ENCODE measurements at places on chromosomes 7 and 10.

GRCh38 chr7:40947566-40947965, 755.3 kb downstream of the INHBA start:
- DNase-seq = no peak

- no peak for DNase-seq
Measured at GRCh38 chr7:55173671-55174070, 154.9 kb downstream of the EGFR start.

GRCh38 chr10:121597504-121598262, 561 bp downstream of the FGFR2 start:
- no peak for DNase-seq

- peak; percentile 93 for DNase-seq
Measured at GRCh38 chr10:110496553-110497437, 912 bp upstream of the DUSP5 start.

GRCh38 chr7:30177186-30177585, 42.4 kb downstream of the MTURN start:
- DNase-seq = no peak

DNA sequence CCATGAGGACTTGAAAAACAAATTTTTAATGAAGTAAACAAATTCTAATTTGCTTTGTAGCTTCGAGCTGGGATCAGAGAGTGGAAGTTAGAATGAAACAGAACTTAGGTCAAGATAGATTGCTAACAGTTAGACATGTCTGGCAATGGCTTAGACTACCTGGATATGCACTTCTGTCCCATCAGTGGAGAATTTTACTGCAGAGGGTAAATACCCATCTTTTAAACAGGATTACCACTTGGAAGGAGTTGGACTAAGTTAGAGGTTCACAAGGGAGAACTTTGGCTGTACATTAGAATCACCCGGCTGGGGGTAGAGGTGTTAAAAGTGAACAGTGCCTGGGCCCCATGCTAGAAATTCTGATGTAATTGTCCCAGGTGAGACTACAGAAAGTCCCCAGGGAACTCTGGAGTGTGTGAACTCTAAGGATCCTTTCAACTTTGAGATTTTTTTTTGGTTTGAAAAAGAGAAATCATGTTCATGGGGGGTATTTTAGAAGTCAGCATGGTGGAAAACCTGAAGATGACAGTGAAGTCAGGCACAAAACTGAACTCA, 35.5 kb downstream of the ENTPD1 start:
- DNase-seq = no peak

DNA sequence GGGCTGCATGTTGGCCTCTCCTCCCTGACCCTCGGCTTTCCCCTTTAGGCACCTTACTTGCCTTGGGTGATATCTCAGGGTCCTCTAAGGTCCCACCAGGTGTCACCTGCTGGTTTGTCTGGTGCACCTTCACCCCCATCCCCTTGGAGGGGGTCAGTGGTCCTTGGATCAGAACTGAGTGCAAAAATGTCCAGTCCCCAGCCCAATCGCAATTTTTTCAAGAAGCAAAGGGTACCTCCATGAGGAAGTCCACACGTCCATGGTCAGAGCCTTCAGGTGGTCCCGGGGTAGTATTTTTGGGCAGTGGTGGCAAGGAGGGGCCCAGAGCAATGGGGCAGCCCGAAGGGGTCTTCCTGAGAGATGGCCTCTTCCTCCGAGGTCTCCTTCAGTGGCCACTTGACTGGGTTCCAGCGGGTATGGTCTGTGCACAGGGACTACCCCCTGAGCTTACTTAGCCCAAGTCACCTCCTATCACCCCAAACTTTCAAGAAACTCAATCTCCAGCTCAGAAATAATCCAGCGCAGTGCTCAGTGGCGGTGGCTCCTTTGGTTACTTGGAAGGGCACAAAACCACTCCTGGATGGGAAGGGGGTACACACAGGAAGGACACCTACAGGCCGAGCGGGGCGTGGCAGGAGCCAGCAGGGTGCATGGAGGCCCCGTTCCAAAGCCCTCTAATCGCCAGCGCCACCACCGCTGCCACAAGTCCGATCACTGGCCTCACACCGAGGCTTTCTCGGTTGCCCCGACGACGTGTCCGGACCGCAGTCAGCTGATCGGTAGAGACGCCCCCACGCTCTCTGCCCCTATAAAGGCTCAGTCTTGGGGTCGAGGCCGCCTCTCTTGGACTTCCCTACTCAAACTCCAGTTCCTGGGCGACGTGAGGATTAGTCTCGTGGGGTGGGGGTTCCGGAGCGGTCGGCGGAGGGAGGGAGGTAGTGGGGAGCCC, 4.5 kb downstream of the SAP25 start:
- DNase-seq = peak; percentile 65

DNA sequence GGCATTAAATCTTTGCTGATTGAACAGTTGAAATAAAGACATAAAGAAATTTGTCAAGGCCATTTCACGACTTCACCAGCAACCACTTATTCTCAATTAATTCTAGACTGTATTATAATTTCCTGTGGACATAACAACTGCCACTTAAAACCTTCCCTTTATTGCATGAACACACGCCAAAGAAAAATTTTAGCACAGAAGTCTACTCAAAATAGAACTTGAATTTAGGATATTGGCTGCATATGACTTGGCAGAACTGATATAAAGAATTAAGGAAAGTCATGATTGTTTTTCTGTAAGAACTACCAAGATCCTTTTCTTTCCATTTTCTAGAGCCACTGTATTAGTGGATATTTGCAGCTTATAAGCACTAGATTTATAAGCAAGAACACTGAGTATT, 226.5 kb upstream of the AKR1E2 start:
- DNase-seq = no peak

GRCh38 chr7:231030-231857, 38.9 kb downstream of the FAM20C start:
- no peak for DNase-seq

DNA sequence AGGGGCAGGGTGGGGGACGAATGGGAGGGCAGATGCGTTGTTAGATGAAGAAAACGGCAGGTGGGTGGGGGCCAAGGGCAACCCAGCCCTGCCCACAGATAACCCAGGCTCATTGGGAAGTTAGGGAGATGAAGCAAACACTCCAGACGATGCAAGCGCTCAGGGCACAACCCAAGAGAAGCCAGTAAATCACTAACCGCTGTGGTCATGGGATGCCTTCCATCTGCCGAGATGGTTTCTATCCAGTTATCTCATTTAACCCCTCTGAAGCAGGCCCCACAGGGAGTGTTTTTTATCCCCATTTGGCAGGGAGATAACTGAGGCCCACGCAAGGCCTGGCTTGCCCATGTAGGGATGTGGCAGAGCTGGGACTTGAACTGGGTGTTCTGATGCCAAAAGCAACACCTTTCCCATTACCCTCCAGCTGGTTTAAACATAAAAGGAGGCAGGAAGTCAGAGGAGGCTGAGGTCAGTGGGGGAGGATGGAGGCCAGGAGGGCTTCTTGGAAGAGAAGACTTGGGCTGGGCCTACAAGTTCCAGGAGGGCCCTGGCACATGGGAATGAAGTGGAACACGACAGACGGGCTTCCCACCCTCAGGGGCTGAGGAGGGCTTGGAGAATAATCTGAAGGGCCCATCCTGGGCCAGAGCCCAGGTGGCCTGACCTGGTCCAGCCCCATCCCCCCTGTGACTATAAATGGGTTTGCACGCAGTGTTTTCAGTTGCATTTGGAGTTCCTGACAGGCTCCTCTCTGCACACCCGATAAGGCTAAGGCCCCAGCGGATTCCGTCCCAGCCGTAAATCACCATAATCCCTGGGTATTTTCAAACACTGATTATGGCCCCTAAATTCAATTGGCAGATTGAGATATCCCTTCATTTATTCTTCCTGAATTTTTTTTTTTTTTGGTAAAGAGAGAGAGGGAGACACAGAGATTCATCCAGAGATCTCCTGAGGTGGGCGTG, 80.9 kb downstream of the NEURL1 start:
- no peak for DNase-seq

DNA sequence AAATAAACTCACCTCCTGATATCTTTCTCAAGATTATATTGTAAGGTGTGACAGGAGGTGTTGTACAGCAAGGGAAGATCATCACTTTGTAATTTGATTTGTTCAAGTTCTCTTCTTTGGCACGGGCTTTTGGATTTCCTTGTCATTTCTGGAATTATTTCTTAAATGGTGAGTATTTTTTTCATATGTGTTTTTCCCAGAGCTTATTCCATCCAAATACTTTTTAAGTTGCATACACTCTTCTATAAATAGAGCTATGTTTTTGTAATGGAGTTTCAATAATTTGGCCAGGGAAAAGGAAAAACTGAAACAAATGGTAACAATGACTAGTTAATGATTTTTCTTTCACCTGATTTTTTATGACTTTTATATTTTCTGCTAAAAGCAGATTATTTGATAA, 92.5 kb downstream of the CFAP58 start:
- DNase-seq = no peak

- no peak for DNase-seq
Measured at GRCh38 chr10:121065330-121065729, 214.2 kb downstream of the WDR11 start.

- no peak for DNase-seq
Measured at GRCh38 chr10:77889277-77889903, 37.2 kb downstream of the DLG5 start.

DNA sequence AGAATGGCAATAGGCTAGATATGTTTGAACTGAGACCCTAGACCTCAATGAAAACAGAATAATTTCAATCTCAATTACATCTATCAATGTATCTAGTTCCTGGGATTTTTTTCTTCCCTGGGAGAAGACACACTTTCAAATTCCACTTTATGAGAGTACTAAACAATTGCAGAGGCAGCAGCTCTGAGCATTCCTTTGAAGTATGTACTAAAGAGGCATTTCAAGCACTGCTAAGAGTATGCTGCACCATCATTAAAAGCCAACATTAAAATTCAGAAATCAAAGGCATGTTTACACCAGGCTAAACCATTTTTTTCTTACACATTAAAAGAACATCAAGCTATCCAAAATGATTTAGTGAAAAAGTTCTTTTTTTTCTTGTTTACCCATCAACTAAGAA, 297.9 kb upstream of the CACNA2D1 start:
- DNase-seq = no peak

GRCh38 chr7:54869523-54869922, 110.5 kb upstream of the SEC61G start:
- DNase-seq = no peak

GRCh38 chr7:48098846-48099245, 9.8 kb downstream of the UPP1 start:
- DNase-seq = no peak

DNA sequence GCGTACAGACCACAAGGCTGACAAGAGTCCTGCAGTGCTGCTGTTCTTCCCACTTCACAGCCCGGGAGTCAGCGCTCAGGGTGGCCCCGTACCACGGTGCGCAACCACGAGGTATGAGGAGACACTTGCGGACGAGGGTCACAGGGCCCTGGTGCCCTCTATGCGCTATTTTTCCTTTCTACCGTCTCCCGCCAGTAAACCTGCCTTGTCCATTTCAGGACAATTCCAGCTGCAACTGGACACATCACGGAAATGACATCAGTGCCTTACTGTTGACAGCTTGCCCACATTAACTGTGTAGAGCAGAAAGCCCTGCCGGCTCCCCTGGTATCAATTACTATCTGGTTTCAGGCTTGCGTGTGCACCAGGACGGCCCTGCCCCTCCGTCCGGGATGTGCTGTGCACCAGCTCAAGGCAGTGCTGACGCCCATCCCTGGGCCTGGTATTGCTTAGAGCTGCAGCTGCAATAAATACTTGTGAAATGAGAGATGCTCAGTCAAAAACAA, 65.1 kb downstream of the ZRANB1 start:
- DNase-seq = no peak

DNA sequence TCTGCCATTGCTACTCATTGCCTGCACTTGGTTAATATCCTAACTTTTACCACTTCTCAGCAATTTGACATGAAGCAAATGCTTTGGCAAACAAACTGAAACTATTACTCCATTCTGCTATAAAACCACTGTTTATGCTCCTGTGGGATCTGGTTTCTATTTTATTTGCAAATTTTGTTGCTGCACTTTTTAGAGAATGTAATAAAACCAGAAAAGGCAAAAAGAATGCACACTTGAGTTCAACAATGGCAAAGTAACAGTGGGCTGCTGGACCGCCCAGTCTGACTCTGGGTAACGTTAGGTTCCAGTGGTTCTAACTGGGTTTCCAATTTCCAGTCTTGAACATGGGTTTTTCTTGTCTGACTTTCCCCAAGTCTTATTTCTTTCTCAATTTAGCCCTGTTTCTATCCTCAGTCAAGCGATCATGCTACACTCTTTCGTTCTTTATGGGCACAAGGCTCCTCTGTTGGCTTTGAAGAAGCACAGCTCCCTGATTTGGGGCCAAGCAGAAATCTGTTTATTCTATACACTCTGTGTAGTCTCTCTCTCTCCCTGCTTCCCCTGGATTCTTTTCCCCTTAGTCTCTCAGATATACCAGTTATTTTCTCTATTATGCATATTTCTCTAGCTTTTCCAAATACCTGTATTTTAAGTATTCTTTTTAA, 129.2 kb upstream of the FAM3C start:
- DNase-seq = no peak

- no peak for DNase-seq
Measured at GRCh38 chr7:76206633-76207032, 4.9 kb downstream of the SRRM3 start.

DNA sequence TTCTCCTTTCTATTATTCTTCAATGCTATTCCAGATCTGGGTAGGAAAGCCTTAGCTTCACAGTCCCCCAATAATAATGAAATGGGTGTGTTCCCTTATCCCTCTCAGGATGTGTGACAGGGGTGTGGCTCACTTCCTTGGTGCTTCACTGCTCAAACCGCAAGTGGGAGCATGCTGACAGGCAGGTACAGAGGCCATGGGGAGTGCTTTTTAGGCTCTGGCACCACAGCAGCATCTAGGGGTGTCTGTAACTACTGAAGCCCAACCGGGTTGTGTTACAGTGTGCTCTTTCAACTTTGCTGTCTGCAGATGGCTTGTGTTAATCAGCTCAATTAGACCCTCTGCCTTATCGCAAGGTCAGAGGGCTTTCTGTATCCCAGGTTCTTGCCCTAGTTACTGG, 79.4 kb upstream of the CYP2C9 start:
- no peak for DNase-seq

- DNase-seq = no peak
Measured at GRCh38 chr7:7416031-7416858, 119.4 kb downstream of the COL28A1 start.

GRCh38 chr7:115728518-115728917, 302.0 kb downstream of the TFEC start:
- DNase-seq = no peak

- DNase-seq = no peak
Measured at GRCh38 chr7:69515495-69516212, 82.6 kb upstream of the AUTS2 start.

DNA sequence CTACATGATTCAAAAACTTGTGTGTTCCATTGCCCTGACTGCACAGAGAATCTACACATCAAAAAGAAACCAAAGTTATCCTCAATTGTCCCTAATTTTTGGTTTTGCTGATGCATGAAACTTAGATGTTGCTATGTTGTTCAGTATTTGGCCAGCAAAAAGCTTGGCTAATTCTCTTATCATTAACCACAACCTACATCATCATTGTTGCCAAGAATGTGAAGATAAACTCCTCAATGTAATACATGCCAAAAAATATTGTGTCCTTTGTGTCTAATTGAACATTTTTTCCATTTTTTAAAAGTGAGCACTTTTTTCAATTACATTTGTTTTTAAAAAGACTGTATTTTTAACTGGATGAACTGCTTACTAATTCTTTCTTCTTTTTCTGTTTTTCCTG, 268.0 kb upstream of the SEMA3D start:
- DNase-seq = no peak

GRCh38 chr7:44145479-44145968, 4.4 kb upstream of the MYL7 start:
- DNase-seq = no peak

Data from NCI-H524 (cell line).